ENCODE measurements at places on chromosomes 3 and 15. TPM values are rescaled to one million over a fixed set of nuclear protein-coding genes. Genes with fewer than 3 reads are reported as not detected.

The SNURF gene
- total RNA-seq: 62.1 TPM

The SAXO2 gene
- total RNA-seq: 0.06 TPM

The TF gene
- 0.19 TPM for total RNA-seq

The GP5 gene
- total RNA-seq: 0.06 TPM

The WDR72 gene
- total RNA-seq: not detected

The LRRC31 gene
- not detected for total RNA-seq

The GALNT15 gene
- total RNA-seq: 113 TPM

The KPNA1 gene
- total RNA-seq: 26.6 TPM

The NANOGP8 gene
- not detected for total RNA-seq

The CKMT1B gene
- total RNA-seq: not detected

The COL8A1 gene
- total RNA-seq: 462 TPM

The SLC6A20 gene
- not detected for total RNA-seq

The ZPLD1 gene
- total RNA-seq: not detected

The PP2D1 gene
- not detected for total RNA-seq

The ABTB1 gene
- 9.3 TPM for total RNA-seq

All from bladder microvascular endothelial cell (primary cell).